Nucleus accumbens (tissue), 56 donors: ENCODE measurements at places on chromosomes 5 and 9.

DNA sequence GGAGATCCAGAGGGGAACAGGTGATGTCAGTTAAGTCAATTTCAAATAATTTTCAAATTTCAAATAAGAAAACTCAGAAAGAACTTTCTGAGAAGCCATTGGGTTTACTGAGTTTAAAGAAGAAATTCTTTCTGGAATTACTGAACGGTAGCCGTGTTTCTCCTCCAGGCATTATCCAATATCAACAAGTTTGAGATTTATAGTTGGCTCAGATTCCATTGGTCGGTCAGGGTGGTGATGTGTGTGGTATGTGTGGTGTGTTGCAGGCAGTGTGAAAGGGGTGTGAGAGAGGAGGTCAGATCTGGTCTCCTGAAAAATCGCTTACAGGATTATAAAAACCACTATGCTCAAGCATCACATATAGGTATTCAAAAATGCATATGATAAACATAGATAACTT is 60.1 kb downstream of the PDE4D start:
- DNase-seq = no peak

DNA sequence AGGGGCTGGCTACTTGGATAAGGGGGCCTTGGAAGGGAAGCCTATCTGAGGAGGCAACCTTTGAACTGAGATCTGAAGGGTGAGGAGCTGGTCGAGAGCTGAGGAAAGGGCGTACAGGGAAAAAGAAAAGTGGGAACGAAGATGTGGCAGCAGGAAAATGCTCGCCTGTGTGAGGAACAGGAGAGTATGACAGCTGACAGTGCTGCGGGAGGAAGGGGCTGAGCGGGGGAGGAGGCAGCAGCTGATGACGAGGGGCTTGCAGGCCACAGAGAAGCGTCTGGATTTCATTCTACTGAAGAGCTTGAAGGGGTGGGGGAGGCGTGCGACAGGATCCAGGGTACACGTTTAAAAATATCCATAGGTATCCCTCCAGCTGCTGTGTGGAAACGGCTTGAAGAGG is 28.9 kb downstream of the SH3PXD2B start:
- no peak for DNase-seq

- DNase-seq = no peak
Observed at GRCh38 chr9:107161338-107161737, 121.7 kb upstream of the RAD23B start.

- DNase-seq = no peak
Observed at GRCh38 chr5:107661038-107661649, 9.6 kb downstream of the EFNA5 start.

GRCh38 chr5:80931411-80931810 is 28.8 kb upstream of the RASGRF2 start:
- DNase-seq = no peak

- DNase-seq = no peak
Observed at GRCh38 chr5:136007271-136007670, 21.5 kb upstream of the TGFBI start.

GRCh38 chr9:111068771-111069170 is 30.5 kb upstream of the LPAR1 start:
- DNase-seq = no peak

DNA sequence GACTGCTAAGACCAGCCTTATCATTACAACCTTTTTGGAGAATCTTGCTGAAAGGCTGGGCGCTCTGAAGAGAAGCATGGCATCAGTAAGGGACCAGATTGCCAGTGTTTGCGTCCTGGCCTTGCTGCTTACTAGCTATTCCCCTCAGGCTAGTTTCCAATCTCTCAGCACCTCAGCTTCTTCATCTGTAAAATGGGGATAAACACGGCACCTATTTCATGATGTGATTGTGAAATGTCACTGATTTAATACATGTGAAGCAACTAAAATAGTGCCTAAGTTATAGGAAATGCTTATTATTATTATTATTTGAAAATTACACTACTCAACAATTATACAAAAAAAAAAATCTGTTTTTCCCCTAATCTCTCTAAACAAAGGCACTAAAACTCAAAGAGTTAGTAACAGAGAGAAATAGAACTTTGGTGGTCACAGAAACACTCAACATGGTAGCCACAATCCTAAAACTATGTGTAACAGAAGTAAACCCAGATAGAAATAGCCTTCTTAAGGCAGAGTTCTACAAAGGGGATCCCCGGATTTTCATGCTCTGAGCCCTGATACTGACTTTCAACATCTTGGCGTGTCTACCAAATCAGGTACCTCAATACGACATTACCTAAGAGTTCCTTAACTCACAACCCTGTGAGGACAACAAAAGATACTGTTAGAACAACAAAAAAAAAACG is 62.0 kb downstream of the ENC1 start:
- no peak for DNase-seq

- DNase-seq = no peak
Observed at GRCh38 chr9:4042991-4043390, 256.9 kb downstream of the GLIS3 start.

GRCh38 chr9:123033864-123034601 is 566 bp downstream of the GPR21 start:
- DNase-seq = no peak

- DNase-seq = no peak
Observed at GRCh38 chr9:36341936-36342577, 58.0 kb downstream of the RNF38 start.

GRCh38 chr5:11182441-11183080 is 421.5 kb upstream of the DAP start:
- no peak for DNase-seq

DNA sequence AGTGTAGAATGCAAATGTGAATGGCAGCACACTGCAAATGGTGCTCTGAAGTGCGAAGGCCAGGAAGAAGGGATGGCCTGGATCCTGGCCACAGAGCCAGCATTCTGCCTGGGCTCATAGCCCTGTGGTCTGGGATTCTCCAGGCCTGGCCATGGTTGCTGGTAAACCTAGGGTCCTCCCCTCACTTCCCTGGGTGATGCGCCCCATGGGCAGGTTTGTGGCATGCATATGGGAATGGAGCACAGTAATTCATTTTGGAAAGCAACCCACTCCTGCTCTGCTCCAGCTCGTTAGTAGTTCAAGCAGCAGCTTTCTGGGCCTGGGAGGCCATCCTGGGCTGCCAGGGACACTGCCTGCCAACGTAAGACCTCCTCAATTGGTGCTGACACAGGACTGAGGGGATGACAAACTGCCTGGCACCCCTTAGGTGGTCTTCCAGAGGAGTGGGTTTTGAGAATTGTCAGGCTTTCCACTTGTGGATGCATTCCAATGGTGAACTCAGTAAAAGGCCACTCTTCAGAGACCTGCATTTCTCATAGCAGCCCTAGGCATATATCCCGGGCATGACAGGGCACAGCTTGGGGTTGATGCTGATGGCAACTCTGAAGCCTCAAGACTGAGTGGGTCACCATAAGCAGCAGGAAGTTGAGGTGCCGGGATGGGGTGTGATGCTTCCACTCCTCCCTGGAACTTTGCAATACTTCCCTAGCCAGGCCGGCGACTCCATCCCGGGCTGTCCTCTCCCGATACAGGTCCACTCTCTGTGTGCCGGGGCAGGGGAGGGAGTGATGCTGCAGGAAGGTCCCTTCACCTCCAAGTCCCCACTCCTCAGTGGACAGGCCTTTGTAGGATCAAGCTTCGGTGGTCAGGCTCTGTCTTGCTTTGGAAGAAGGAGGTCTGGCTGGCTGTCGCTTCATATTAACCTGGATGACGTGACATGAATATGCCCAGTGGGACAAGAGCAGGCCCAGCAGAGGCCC is 1.2 kb upstream of the SLC25A48 start:
- no peak for DNase-seq

GRCh38 chr5:170097934-170098333 is 7.8 kb upstream of the FOXI1 start:
- peak; percentile 11 for DNase-seq

DNA sequence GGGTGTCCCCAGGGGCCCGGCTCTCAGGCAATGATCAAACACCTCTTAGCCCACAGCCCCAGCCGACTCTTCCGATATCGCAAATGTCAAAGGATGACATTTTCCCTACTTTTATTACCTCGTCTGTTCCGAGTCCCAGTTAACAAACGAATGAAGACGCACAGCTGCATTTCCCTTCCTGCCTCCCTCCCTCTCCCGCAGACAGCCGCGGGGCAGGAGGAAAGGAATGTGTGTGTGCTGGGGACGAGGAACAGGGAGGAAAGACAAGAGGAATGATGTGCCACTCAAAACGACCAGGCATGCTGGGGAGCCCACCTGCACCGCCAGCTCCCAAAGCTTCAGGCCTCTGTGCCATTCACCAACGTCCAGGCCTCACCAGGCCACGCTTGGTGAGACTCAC is 125.9 kb upstream of the SARDH start:
- DNase-seq = no peak

DNA sequence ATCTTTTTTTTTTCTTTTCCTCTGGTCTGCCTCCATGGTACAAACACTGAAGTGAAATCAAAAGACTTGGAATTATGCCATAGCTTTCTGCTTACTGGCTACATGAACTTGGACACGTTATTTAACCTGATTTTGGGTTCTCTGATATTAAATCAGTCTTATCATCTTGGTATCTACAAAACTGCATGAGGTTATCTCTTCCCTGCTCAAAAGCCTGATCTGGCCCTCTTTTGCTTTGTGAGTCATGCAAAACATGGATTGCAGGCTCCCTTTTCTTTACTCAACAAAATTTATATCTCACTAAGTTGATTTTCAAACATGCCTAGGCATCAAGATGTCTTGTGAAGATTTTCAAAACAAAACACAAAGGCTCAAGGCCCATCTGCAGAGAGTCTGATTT is 45.9 kb upstream of the FST start:
- no peak for DNase-seq

DNA sequence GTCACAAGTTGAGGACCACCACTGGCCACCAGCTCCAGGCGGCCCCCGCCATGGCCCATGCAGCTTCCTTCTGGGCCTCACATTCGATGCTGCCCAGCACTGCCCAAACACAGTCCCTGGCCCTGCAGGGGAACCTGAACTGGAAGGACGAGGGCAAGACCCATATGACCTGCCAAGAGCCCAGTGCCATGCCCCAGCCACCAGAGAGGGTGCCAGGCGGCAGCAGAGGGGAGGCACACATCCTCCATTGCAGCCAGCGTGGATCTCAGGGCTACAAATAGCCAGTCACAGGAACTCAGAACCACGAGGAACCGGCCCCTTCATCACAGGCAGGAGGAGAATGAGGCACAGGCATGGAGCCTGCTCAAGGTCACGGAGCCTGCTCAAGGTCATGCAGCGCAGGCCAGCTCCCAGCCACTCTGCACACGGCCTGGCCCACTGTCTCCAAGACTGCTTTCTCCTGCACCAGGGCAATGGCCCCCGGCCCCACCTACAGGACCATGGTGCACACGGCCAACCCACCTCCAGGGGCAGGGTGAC is 69.6 kb downstream of the SEMA4D start:
- no peak for DNase-seq

- DNase-seq = no peak
Observed at GRCh38 chr9:134522976-134523375, 118.6 kb upstream of the COL5A1 start.

DNA sequence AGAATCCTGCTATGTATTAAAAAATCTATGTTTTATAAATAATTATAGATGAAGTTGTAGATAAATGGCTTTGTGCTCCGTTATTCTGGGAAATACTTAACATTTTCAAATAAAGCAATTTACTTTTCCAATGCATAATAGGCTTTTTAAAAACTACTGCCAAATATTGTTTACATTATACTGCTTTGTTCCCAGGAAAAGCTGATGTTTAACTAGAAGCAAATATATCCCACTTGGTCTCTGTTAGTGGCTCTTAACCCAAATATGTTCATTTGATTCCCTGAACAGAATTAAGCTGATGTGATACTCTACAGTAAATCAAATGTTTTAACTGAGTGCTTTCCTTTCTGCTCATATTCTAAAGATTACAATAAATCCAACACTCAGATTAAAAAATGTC is 326.3 kb downstream of the SLCO4C1 start:
- DNase-seq = no peak

GRCh38 chr5:120207129-120207528 is 257.0 kb upstream of the PRR16 start:
- no peak for DNase-seq

DNA sequence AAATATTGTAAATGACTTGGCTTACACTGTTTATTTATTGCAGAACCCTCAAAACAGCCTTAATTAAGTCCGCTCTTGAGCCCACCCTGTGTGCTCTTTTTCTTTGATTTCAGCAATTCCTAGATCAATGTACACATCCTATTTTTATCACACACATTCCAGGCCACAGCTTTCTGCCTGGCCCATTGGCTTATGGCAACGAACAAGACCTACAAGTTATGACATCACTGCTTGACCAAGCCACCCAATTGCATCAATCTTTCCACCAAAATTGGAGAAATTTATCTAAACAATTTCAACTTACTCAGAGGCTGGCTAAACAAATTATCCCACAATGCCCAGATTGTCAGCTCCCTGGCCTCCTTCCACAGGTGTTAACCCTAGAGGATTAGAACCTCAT is 158.4 kb downstream of the CPLANE1 start:
- DNase-seq = no peak

GRCh38 chr5:66164044-66164790 is 20.1 kb downstream of the SREK1 start:
- no peak for DNase-seq

DNA sequence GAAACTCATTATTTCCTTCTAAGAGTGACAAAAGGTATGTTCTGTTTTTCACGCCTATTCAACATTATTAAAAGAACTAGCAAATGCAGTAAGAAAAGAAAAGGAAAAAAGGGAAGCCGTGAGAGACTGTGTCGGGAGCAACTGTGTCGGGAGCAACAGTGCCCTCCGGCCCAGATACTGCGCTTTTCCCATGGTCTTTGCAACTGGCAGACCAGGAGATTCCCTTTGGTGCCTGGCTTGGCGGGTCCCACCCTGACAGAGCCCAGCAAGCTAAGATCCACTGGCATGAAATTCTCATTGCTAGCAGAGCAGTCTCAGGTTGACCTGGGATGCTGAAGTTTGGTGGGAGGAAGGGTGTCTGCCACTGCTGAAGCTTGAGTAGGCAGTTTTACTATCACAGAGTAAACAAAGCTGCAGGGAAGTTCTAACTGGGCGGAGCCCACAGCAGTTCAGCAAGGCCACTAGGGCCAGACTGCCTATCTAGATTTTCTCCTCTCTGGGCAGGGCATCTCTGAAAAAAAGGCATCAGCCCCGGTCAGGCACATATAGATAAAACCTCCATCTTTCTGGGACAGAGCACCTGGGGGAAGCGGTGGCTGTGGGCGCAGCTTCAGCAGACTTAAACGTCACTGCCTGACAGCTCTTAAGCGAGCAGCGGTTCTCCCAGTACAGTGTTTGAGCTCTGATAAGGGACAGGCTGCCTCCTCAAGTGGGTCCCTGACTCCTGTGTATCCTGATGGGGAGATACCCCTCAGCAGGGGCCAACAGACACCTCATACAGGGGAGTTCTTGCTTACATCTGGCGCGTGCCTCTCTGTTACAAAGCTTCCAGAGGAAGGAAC is 1237.4 kb upstream of the CDH18 start:
- no peak for DNase-seq

DNA sequence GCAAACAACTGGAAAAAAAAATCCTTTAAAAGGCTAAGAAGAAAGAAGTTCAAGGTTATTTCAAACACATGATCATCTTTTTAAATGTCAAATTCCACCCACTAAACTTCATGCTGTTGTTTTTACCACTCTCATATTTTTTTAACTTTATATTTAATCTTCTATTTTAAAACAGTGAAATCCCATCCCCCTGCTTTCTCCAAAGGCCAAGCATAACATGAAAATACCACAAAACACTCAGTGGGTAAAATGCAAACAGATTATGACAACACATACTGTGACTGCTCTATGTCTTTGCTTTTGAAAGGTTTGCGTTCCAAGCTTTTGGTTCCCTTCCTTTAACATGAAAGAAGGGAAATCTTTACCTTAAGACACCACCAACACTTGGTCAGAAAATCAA is 127.6 kb downstream of the SNCAIP start:
- no peak for DNase-seq
